ENCODE measurements at places on chromosomes 2 and 18.

GRCh38 chr18:24942144-24942543 is 409.8 kb downstream of the ZNF521 start:
- DNase-seq: no peak

DNA sequence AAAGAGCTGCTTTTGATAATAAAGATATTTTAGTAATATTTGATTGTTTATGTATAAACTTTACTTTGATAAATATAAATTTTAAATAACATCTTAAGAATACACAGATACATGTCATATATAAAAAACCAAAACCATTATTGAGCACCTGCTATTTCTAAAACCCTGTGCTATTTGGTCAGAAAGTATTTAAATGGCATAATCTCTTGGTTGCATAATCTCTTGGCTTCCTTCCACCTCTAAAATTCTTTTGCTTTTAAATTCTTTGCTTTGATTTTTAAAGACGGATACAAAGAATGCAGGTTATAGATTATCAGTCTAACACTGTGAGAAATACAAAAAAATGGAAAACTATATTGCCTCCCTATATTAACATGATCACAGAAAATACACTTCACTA is 36.9 kb downstream of the ACMSD start:
- no peak for DNase-seq

- DNase-seq: no peak
These were observed 5.9 kb downstream of the CCDC121 start for GRCh38 chr2:27622921-27623384.

- DNase-seq: peak; percentile 38
These were observed 206.4 kb upstream of the ID2 start for GRCh38 chr2:8475349-8476031.

DNA sequence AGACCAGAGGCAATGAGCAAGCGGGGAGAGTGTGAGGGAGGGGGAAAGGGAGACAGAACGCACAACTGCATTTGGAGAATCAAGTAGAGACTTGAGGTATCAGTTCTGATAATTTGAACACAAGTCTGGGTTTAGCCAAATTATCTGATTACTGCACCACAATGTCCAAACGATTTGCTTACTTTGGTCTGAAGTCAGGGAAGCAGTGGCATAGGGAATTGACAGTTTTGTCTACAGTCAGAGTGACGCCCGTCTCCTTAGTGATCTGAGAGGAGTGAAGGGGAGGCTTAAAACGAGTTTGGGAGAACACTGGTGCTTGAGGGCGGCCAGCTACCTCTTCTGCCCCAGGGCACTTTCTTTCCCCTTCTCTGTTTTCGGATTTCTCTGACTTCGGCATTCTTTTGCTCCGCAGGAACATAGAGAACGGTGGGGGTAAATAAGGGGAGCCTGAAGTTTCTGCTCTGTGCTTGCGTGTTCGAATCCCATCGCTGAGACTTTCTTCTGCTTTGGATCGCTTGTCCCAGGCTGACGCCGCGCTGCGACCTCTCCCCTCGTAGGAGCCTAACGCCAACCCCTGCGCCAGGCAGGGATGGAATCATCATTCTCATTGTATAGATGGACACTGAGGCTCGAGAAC is 2.9 kb upstream of the DLX2 start:
- DNase-seq: no peak

- DNase-seq: no peak
These were observed 291.1 kb downstream of the ARHGAP15 start for GRCh38 chr2:143420313-143420712.

DNA sequence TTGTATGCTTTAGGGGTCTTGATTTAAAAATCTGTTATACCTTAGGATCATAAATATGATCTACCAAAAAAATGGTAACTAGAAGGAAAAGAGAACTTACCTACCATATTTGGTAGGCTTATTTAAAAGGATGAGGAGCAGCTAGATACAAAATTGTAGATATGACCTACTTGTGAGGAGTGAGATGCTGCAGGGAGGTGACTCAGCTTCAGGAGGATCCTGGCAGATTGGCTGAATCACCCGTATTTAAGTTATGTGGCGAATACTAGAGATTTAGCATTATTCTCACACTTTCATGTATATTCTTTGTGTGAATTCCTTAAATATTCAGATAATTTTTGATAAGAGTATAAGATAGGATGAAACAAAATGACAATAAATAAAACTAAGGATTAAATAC is 657.3 kb upstream of the LINC00305 start:
- DNase-seq: no peak

DNA sequence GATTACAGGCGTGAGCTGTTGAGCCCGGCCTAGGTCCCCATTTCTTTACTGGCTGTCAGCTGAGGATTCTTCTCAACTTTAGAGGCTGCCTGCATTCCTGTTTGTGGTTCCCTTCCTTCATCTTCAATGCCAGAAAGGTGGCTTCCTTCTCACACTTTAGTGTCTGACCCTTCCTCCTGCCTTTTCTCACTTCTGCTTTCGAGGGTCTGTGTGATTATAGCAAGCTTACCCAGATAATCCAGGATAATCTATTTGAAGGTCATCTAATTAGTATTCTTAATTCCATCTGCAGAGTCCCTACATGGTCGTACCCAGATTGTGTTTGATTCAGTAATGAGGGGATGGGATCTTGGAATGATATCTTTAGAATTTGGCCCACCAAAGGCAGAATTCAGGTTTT is 157.4 kb downstream of the TANC1 start:
- no peak for DNase-seq

DNA sequence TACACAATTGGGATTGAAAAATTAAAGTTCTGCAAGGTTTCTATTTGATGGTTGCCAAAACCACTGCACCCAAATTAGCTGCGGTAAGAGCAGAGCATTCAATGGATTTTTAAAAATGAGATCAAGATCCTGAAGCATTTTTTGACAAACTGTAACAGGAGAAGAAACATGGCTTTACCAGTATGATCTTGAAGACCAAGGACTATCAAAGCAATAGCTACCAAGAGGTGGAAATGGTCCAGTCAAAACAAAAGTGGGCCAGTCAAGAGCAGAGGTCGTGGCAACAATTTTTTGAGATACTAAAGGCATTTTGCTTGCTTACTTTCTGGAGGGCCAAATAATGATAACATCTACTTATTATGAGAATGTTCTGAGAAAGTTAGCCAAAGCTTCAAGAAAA is 186.8 kb downstream of the RDH14 start:
- no peak for DNase-seq

Measured in NK-92 treated with Interleukin-12 subunit alpha and Interleukin-12 subunit beta, amount 100 ng/mL, for 24 hours (cell line).